Dorsolateral prefrontal cortex (tissue), 122 donors: ENCODE measurements at places on chromosomes 7 and 10. TPM values are rescaled to one million over a fixed set of nuclear protein-coding genes. Genes with fewer than 3 reads are reported as not detected.

DNA sequence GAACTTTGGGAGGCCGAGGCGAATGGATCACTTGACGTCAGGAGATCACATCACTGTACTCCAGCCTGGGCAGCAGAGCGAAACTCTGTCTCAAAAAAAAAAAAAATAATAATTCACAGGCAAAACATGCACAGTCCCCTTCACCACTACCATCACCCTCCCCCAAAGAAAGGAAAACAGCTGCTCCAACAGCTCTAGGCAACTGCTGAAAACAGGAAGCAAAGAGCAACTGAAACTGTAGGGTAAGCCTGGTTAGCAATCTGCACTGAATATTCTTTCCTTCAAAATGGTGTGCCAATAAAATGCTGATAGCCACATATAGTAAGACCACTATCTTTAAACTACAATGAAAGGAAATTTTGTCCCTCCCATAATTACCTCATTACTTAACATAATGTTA, 11.8 kb downstream of the NT5C2 start:
- no peak for DNase-seq

DNA sequence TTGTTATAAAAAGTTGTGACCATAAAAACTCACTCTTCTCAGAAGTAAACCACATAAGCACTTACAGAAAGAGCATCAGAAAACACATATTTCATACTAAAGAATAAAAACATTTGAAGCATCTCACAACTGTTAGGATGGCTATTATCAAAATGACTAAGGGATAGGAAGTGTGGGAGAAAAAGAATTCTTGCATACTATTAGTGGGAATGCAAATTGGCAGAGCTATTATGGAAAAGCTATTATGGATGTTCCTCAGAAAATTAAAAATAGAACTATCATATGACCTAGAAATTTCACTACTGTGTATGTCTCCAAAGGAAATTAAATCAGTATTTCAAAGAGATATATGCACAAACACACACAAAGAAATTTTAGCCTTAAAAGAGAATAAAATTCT, 25.2 kb upstream of the POT1 start:
- no peak for DNase-seq

GRCh38 chr7:47551668-47552440, 30.1 kb downstream of the TNS3 start:
- DNase-seq, result no peak

- no peak for DNase-seq
Observed at GRCh38 chr10:19719284-19719683, 96.9 kb upstream of the PLXDC2 start.

DNA sequence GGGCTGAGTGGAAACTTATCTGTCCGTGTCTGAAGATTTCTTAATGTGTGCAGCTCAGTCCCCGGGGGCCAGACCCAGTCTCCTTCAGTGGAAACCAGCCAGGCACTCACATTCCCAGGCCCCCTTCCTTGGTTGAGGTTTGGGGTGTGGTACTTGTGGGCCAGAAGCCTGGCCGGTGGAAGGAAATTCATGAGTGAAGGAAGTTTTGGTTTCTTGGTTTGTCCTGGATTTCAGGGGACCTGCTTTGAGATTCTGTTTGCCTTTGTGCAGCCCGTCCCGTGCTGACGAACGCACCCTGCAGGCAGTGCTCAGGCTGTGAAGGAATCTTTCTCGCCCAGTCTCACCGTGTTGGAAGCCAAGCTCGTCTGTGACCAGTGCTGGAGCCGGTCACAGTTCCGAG, 2.9 kb downstream of the INPP5A start:
- no peak for DNase-seq

Gene PRKG1
- 26.1 TPM for total RNA-seq

Gene OR2A42
- not detected for total RNA-seq

DNA sequence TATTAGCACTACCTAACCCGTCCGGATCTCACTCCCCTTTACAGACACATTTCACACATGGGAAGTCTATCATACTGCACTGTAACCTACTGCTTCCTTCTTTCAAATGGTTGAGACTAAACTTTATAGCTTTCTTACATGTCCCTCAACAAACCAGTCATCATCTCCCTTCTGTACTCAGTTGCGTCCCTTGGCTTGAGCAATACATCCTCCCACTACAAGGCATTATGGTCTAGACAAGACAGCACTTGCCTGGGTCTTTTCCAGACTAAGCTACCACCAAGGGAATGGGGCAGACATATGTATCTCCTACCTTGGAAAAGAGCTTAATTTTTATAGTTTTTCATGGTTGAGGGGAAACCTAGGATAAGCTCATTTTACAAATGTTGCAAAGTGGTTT, 575.2 kb downstream of the KCNMA1 start:
- DNase-seq, result no peak

DNA sequence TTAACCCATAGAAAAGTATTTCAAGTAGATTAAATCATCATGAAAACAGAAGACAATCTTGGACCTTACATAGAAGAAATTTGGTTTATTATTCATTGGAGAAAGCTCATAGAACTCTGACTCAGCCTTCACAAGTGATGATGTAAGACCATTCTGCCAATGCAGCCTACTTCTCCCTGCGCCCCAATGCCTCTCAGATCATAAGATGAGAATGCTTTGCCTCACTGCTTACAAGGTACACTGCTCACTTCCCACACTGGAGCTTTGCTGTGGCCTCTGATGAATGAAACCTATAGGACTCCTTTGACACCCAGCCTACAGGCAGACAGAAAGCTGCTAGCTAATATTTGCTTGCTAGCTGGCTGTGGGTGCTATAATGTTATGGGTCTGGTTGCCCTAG, 569.4 kb upstream of the STEAP1 start:
- no peak for DNase-seq

Gene C10orf143
- total RNA-seq, result 5.6 TPM

DNA sequence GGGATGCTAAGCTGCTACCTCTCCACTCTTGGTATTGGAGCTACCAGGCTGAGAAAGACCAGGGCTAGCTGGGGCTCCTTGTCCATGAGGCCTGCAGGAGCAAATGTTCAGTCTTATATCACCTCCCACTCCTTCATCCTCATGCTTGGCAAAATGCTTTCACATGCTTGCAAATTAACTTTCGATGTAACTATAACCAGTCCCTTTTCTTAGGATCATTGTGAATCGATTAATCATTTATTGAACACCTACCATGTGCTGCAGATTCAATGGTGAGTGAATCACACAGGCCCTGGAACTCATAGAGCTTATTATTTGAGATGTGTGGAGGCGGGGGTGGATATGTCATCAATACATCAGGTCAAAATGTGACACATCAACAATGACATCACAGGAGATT, 138.6 kb downstream of the EMX2 start:
- DNase-seq, result no peak

DNA sequence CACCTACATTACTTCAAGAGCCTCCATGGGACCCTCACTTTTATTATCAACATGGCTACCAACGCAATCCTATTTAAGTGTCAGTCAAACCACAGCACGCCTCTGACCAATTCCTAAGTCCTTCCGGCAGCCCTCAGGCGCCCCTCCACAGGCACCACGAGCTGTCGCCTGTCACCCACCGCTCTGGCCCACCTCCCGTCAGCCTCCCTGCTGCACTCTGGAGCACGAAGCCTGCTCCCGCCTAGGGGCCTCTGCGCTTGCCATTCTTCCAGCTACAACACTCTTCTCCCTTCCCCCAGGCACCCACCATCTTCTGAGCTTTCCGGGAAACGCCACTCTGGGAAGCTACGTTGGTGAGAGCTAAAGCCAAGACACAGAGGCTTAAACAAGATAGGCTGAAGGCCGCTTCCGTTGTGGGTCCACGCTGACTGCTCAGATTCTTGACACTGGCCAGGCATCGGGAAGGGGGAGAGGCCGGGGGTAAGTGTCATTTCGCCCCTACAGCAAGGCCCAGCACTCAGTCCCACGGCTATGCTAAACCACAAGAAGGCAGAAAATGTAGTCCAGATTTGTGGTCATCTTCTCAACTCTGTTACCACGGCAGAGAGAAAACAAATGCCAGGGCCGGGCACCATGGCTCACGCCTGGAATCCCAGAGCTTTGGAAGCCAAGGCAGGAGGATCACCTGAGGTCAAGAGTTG, 56.7 kb downstream of the GNA12 start:
- DNase-seq, result no peak

Gene HTRA1
- 365 TPM for total RNA-seq

Gene CCDC146
- total RNA-seq, result 17.4 TPM

Gene OR6V1
- not detected for total RNA-seq

DNA sequence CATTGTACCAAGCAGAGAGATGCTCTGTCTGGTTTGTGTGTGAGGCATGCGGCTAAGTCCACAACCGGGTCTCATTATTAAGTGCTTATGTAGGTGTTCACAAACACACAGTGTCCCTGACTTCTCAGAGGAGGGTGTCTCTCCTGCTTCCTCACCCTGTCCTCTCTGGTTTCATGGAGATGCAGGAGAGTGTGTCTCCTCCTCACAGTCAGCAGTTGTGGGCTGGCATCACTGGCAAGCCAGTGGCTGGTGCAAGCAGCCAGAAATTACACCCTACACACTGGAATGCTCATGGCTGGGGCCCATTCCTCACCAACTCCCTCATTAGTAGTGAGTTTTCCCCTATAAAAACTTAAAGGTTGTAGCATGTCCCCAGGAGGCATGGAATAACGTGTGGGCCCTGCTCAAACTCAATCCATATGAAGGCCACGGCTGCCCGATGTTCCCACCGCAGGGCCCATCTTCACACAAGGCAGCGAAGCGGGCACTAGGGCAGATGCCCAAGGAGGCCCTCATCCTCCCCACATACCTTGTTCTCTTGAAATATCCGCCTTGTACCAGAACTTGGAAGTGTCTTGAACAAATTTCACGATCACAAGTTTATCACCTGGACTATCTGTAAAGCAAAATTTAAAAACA, 280.1 kb downstream of the TNS3 start:
- no peak for DNase-seq

- DNase-seq, result no peak
Observed at GRCh38 chr10:95730233-95730632, 25.7 kb upstream of the ENTPD1 start.

- DNase-seq, result no peak
Observed at GRCh38 chr7:35646289-35647023, 48.5 kb downstream of the HERPUD2 start.

- DNase-seq, result no peak
Observed at GRCh38 chr10:77072836-77073662, 564.6 kb downstream of the KCNMA1 start.

DNA sequence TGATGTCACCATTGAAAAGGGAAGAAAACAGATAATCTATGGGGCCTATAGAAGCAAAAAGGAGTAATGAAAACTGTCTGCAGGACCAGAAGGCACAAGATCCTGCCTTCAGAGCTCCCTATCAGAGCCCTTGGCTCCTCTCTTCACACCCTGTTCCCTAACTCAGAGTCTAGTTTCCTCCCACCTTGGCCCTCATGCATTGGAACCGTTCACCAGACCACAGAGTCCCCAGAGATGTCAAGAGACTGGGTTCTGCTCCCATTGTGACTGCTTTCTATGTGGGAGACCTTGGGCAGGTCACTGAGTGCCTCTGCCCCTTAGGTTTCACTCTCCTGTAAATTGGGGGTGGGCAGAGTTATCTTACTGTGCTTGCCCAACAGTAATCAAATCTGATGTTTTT, 80.1 kb upstream of the RPA3 start:
- no peak for DNase-seq

GRCh38 chr7:19107356-19108146, 9.9 kb downstream of the TWIST1 start:
- no peak for DNase-seq

Gene ACTL6B
- 65.1 TPM for total RNA-seq

DNA sequence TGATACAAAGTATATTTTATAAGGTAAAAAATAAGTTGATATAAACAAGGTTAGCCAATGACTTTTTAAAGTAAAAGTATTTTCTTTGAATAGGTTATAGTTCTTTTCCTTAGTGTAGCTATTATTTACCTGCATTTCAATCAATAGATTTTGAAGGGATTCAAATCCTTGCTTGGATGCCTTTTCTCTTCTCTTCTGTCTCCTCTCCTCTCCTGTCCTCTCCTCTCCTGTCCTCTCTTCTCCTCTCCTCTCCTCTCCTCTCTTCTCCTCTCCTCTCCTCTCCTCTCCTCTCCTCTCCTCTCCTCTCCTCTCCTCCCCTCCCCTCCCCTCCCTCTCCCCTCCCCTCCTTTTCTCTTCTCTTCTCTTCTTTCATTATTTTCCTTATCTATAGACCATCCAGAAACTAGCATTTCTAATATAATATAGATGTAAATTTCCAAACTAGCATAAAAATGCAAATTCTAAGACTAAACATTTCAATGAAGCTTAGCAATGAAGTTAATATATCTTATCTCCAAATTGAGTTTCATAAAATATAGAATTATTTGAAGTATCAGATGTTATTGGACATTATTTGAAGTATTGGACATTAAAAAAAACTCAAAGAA, 60.5 kb upstream of the PRKCQ start:
- no peak for DNase-seq

Gene TNKS2
- total RNA-seq, result 40.9 TPM

DNA sequence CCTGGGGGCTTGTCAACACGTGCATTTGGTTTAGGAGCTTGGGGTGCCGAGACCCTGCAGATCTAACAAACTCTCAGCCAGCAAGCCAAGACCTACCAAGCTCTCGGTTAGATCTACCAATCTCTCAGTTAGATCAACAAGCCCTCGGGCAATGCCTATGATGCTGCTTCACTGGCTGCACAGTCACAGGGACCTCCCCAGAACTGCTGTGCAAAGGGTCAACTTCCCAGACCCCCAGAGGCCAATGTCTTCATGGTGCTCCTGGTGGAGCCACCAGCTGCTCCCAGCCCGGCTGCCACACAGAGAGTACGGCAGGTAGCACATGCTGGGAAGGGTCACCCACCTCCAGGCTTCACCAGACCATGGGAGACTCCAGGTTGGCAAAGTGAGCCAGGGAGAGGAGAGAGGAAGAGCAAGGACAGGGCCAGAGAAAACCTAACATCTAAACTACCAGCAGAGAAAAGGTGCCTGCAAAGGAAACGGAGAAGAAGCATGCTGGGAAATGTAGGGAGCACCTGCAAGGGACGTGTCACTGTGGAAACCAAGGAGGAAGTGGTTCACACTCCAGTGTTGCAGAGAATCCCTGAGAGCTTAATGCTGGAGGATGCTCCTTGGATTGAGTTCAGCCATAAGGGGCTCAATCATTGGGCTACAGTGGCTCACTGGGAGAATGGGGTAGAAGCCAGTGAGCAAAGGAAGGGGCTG, 51.5 kb upstream of the GDF10 start:
- DNase-seq, result no peak

DNA sequence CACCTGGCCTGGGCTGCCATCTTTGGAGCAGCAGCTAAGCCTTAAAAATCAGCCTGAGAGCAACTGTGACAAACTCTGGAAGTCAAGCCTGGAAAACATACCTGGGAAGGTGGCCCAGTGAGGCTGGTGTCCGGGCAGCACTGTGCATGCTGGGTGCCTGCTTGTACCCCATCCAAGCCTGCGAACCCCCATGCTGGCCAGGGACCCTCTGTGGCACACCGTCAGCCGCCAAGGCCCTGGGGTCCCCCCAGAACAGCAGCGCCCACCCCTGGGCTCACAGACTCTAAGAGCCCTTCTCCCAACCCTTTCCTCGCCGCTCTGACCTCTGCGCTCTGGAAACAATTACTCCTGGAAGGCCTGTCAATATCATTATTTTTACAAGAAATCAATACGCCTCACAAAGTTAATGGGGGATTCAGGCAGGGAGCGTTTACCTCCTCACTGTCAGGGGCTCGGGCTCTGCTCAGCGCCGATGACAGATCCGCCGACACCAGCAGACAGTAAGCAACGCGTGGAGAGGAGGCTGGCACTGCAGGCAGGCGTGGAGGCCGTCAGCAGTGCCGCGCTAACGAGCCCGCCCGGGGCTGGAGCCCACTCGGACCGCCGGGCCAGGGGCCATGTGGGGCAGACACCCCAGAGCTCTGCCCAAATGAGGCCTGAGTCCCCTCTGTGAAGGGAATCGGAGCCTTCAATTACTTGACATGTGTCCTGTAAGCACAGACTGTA, 54.4 kb downstream of the EBF3 start:
- no peak for DNase-seq

GRCh38 chr7:43880596-43880995, 11.3 kb upstream of the MRPS24 start:
- no peak for DNase-seq
